ENCODE measurements at places on chromosomes 3 and 15. TPM values are rescaled to one million over a fixed set of nuclear protein-coding genes. Genes with fewer than 3 reads are reported as not detected.

- no peaks in the 10 kb centered on the region for H3K36me3 ChIP-seq
- no peaks in the 10 kb centered on the region for H3K27me3 ChIP-seq
- no peak for DNase-seq
- no peaks in the 10 kb centered on the region for H3K4me1 ChIP-seq
- H3K4me3 ChIP-seq: no peak overlapping the region
These were observed 693.2 kb upstream of the CCDC54 start for GRCh38 chr3:106683953-106684620.

DNA sequence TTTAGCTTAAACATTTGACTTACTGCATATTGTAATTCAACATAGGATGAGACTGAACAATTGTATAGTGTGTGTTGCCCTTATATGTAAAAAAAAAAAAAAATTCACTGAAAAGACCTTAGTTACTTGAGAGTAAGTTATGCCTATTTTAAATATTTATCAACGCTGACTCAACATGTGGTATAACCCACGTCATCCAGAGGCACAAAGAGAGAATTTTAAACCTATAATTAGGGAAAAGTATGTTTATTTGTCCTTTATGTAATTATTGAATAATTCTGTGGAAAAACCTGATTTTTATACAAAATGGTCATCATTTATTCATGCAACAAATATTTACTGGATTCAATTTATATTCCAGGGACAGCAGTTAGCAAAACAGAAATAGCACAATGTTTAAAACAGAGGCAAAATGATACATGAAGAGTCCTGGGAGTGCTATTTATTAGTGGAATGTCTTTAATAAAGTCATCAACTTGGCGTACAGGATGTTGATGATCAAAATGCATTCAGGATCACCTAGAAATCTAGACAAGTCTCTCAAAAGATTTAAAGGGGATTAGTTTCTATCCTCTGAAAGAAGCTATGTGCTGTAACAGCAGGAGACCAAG is 223.7 kb downstream of the PCCB start:
- peaks cover 10% of the 10 kb centered on the region for H3K36me3 ChIP-seq
- no peak overlapping the region for H3K4me3 ChIP-seq
- no peaks in the 10 kb centered on the region for H3K27me3 ChIP-seq

DNA sequence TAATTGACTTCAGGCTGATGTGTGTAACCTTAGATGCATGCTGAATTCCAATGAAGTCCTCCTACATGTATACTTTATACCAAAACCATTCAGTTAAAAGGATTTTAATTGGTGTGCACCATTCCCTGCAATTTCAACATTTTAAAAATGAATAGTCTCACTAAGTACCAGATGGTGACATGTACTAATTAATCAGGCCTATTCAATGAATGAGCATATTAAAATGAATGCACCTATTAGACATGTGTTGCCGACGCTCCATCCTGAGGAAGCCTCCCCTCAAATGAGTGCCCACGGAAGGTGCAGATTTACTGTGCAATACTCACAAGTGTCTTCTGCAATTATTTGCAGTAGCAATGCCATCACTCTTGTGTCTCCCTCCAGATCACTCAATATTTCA is 124.7 kb upstream of the TSPAN3 start:
- no peak for DNase-seq
- no peaks in the 10 kb centered on the region for H3K36me3 ChIP-seq
- H3K4me3 ChIP-seq: no peak overlapping the region
- H3K27me3 ChIP-seq: no peaks in the 10 kb centered on the region
- H3K4me1 ChIP-seq: peaks cover 44% of the 10 kb centered on the region

The BUB1B gene
- 157 TPM for total RNA-seq

GRCh38 chr15:66923438-66923881 is 141.9 kb upstream of the SMAD3 start:
- DNase-seq: no peak
- no peak overlapping the region for H3K27ac ChIP-seq
- H3K36me3 ChIP-seq: no peaks in the 10 kb centered on the region
- H3K4me1 ChIP-seq: peaks cover 4% of the 10 kb centered on the region

The SUCNR1 gene
- 0.11 TPM for total RNA-seq

- H3K27me3 ChIP-seq: no peaks in the 10 kb centered on the region
- no peaks in the 10 kb centered on the region for H3K36me3 ChIP-seq
- no peak for DNase-seq
- no peak overlapping the region for H3K27ac ChIP-seq
- no peak overlapping the region for H3K4me3 ChIP-seq
These were observed 231.1 kb upstream of the BHLHE40 start for GRCh38 chr3:4748127-4748526.

- no peaks in the 10 kb centered on the region for H3K36me3 ChIP-seq
- no peak for DNase-seq
- H3K27me3 ChIP-seq: peaks cover 42% of the 10 kb centered on the region
- no peak overlapping the region for H3K4me3 ChIP-seq
- no peaks in the 10 kb centered on the region for H3K4me1 ChIP-seq
These were observed 197.5 kb upstream of the C2CD4B start for GRCh38 chr15:62362608-62363007.

- no peak overlapping the region for H3K4me3 ChIP-seq
- no peak for DNase-seq
- no peaks in the 10 kb centered on the region for H3K36me3 ChIP-seq
- no peaks in the 10 kb centered on the region for H3K4me1 ChIP-seq
These were observed 12.8 kb upstream of the MTMR10 start for GRCh38 chr15:31004220-31004733.

Measured in cardiac muscle cell (in vitro differentiated cells and primary cell).